ENCODE measurements at places on chromosomes 11 and 22. TPM values are rescaled to one million over a fixed set of nuclear protein-coding genes. Genes with fewer than 3 reads are reported as not detected.

Gene PHOX2A
- total RNA-seq: not detected

DNA sequence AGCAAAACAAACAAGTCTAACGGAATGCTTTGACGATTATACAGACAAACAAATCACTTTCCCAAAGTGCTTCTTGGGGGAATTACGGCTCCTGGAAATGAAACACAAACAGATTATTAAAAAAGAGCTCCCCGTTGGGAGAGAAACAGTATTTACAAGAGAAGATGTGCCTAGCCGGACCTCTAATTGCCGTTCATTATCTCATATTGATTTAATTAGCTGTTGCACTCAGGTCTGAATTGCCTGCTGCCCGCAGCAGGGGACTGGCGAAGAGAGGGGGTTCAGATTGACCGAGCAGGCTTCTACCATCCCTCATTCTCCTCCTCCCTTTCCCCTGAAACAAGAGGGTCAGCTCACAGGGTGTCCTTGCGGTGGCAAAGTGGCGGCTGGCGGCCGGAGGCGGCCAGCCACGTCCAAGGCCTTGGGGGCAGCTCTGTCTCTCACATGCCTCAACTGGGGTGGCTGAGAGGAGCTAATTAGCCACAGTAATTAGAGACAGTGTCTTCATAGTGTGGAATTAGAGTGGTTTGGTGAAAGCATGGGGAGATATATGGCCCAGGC is 295.1 kb downstream of the MIAT start:
- DNase-seq: no peak

GRCh38 chr22:19506212-19506611 is 18.0 kb downstream of the CLDN5 start:
- no peak for DNase-seq

DNA sequence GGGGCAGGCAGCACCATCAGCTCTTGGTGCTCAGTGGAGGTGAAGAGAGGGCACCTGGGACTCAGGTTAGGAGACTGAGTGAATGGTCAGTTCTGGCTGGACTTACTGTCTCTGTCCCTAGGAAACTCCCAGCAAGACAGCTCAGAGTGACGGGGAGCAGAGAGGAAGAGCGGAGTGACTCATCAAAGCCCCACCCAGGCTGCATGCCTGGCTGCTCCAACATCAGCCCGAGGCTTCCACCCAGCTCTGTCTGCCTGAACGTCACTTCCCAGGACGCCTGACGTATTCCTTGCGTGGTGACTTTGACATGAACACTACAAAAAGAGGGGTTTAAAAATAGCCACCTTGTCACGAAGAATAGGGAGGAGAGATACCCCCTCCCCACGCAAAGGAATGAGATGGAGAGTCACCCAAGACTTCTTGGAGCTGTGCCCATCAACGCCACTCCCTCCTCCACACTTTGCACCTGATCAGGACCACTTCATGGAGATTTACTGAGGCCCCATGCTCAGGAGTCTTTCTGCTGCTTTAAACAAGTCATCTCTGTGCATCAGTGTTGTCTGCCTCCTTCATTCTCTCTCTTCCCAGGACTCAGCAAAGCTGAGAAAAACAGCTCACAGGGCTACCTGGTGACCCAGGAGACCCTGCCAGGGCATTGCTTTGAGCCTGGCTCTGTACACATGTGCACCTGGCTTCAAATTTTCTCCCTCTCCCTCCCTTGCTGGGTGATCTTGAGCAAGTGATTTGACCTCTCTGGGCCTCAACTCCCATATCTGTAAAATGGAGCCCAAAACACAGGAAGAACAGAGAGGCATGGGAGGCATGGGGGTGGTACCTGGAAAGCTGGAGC is 83.1 kb downstream of the MN1 start:
- DNase-seq: peak; percentile 56
